Effector CD8-positive, alpha-beta T cell (primary cell): ENCODE measurements at places on chromosomes 13 and 19.

DNA sequence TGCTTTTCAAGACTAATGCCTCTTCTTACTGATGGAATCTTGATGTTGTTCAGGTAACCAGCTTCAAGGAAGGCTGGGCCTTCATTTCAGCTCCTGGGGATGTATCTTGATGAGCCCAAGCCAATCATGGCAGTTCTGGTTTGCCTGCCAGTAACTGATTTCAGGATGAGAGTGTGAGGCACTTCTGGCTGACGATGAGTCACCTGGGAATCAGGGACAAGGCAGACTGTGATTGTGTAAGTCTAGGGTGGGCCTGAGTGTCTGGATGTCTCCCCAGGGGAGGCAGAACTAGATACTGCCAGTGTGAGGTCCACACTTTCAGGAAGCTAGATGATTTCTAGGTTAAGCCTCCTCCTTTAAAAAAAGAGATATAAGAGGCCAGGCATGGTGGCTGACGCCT, 77.3 kb upstream of the KL start:
- no peak for DNase-seq

DNA sequence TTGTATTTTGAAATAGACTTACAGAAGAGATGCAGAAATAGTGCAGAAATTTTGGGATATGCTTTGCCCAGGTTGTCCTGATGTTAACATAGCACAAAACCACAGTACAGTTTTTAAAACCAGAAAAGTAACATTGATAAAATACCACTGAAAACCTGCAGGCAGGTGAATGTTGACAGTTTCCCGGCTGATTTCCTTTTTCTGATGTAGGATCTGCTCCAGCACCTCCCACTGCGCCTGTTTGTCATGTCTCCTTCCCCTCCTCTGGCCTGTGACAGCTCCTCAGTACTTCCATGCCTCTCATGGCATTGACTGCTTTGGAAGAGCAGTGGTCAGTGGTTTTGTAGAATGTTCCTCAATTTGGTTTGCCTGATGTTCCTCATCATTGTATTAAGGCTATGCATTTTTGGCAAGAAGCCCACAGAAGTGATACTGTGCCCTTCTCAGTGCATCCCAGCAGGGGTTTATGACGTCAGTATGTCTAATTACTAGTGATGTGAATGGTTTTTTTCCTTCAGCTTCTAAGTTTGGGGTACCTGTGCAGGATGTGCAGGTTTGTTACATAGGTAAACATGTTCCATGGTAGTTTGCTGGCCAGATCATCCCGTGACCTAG, 31.0 kb downstream of the TDRD12 start:
- DNase-seq, result no peak

DNA sequence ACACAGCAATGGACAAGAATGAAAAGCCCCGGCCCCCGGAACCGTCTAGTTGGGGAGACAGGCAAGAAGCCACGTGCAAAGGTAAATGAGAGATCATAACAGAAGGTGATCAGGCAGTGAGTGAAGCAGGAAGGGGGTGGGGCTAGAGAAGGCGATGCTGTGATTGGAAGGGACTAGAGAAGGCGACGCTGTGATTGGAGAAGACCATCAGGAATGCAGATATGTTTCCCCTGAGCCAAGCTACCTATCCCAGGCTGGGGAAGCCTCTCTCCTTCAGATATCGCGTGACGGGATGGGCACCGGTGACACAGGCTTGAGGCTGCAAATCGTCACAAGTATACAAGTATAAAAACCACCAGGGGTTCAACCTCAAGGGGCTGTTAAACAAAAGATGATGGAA, 21.8 kb downstream of the DCAF15 start:
- peak; percentile 37 for DNase-seq

DNA sequence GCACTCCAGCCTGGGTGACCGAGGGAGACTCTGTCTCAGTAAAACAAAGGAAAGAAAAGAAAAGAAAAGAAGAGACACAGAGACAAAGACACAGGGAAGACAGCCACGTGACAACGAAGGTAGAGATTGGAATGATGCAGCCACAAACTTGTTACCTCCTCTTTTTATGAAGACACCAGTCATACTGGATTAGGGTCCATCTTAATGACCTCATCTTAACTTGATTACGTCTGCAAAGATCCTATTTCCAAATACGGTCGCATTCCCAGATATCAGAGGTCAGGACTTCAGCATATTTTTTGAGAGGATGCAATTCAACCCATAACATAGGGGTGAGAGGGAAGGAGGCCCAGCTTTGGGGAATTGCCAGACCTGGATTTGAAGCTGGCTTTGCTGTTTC, 4.1 kb downstream of the ZNRF4 start:
- no peak for DNase-seq

DNA sequence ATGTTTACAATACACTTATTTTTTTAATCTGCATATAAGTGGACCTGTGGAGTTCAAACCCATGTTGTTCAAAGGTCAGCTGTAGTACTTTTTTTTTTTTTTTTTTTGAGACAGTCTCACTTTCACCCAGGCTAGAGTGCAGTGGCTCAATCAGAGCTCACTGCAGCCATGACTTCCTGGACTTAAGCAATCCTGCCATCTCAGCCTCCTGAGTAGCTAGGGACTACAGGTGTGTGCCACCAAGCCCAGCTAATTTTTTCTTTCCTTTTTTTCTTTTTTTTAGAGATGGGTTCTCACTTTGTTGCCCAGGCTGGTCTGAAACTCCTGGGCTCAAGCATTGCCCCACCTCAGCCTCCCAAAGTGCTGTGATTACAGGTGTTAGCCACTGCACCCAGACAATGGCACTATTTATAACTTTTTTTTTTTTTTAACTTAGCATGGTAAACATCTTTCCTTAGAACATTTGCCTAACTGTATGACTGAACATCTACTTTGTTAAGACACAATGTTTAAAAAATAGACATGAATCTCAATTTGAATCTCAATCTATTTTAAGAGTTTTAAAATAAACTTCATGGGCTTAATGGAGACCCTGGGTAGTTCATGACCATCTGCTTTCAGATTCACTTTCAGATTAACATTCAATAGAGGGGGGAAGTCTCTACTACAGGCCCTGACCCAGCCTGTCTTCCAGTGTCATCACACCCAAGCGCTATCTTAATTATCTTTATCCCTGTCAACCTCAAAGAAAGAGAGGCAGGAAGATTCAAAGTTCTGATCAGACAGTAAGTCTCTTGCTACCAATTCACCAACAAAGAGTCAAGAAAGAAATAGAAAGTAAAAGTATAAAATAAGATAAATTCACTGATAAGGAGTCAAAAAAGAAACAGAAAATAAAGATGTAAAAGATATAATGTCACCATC, 97.7 kb upstream of the DOCK9 start:
- DNase-seq, result no peak

DNA sequence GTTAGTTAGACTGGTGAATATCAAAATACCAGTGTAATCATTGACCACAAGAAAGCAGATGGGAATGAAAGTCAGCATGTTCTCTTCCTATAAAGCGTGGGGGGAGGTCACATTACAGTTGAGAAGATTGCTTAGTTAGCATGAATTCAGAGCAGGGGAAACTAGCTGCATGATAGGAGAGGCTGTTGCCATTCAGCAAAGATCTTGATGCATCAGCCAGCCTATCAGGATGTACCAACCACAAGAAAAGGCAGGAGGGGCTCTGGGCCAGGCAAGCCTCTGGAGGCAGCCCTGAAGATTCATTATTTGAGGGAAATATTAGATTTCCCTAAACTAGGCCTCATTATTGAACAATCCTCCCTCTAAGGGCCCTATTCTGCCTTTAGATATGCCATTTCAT, 5.0 kb upstream of the MTMR6 start:
- no peak for DNase-seq

DNA sequence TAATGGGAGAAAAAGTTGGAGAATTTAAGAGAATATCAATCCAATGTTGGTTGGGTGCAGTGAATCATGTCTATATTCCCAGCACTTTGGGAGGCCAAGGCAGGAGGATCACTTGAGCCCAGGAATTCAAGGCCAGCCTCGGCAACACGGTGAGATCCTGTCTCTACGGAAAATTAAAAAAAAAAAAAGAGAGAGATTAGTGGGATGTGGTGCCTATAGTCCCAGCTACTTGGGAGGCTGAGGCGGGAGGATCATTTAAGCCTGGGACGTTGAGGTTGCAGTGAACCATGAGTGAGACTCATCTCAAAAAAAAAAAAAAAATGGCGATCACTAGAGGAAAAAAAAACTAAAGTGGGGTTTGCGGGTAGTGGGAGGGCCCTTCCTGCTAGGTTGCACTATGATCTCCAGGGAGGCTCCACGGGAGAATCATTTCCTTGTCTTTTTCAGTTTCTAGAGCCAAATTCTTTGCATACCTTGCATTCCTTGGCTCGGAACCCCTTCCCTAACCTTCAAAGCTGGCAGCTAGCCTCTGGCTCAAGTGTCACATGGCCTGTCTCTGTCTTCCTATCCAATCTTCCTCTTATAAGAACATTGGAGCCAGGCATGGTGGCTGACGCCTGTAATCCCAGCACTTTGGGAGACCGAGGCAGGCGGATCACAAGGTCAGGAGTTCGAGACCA, 5.8 kb upstream of the ERCC2 start:
- no peak for DNase-seq

DNA sequence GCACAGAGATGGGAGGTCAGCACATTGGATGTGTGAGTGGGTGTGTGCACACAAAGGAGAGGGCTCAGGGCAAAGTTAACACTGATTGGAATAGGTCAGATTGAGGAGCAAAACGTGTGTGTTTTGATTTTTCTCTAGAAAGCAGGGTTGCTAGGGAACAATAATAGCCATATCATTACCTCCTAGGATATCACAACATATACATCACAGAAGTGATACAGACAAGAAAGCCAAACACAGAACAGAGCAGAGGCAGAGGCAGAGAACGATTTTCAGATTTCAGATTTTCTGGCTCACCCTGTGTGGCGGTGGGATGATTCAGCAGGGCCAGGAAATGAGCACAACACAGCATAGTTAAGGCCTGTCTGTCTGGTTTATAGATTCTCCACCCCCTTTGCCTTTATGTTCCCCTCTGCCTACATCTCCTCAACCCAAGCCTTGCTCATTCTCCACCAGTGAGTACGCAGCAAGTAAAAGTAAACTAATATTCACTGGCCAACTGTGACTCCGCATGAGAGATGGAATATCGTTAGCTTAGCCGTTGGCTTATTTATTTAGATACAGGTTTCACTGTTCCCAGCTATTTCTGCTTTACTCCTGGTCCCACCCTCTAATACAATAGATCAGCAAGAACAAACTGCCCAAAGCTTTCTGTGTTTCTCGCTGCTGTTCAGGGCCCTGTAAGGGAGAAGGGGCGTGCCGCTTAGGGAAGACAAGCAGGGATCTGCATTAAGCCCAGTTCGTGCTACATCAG, 182.7 kb upstream of the TSC22D1 start:
- no peak for DNase-seq

- DNase-seq, result no peak
Measured at GRCh38 chr19:4647676-4648644, 8.6 kb downstream of the TNFAIP8L1 start.

- no peak for DNase-seq
Measured at GRCh38 chr13:29279356-29280254, 315.9 kb downstream of the SLC7A1 start.

GRCh38 chr19:18833849-18834643, 2.3 kb downstream of the UPF1 start:
- no peak for DNase-seq

- no peak for DNase-seq
Measured at GRCh38 chr19:54493967-54494585, 8.6 kb upstream of the LAIR2 start.

GRCh38 chr13:110702591-110703526, 3.1 kb downstream of the CARS2 start:
- DNase-seq, result no peak

DNA sequence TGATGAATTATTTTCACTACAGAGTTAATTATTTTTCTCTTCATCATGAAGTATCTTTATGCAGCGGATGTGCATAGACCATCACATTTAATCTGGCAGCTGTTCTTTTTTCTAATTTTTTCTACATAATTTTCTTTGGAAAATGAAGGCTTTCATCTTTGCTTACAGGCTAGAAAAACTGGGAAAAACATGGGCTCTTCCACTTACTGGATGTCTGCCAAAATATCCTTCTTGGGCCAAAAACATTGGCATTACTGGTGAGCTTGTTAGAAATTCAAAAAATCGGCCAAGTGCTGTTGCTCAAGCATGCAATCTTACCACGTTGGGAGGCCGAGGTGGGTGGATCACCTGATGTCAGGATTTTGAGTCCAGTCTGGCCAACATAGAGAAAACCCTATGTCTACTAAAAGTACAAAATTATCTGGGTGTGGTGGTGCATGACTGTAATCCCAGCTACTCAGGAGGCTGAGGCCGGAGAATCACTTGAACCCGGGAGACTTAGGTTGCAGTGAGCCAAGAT, 176.8 kb downstream of the ZNF737 start:
- DNase-seq, result no peak

DNA sequence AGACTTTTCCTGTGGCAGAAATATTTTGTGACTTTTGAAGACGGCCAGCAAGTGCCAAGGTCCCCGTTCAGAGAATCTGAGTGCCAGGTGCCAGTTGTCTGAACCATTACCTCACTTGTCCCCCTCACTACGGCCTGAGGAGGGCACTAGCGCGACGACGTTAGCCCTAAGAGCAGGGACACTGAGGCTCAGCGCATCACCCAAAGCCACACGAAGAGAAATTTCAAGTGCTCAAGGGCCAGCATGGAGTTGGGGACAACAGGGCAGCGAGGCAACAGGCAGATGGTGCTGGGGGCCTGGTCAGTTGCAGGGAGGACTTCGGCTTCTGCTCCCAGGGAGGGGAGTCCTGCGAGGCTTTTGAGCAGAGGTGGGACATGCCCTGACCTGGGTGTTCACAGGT, 9.5 kb upstream of the TYK2 start:
- no peak for DNase-seq

GRCh38 chr13:93305886-93306285, 79.3 kb downstream of the GPC6 start:
- DNase-seq, result no peak

DNA sequence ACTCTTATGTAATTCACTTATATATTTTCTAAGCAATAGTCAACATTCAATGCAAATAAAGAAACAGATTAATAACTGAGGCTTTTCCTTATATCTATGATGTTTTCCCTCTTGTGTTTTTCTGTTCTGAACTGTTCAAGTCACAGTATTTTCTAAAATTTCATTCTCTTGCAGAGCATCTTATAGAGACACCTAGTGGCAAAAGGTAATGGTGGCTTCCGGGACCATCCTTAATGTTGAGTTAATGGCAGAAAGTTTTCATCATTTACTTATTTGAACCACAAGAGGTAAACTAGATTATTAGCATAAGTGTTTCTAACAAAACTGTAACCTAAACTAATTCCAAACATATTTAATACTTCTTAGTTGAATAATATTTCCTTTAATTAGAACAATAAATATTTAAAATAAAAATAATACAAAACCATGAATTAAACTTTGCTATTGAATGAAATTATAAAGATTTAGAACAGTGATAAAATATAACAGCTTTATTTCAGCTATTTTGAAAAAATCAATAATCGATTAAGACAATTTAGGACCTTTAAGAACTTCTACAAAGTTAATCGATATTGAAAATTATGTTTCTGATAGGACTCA, 1.7 kb upstream of the SLITRK5 start:
- no peak for DNase-seq

DNA sequence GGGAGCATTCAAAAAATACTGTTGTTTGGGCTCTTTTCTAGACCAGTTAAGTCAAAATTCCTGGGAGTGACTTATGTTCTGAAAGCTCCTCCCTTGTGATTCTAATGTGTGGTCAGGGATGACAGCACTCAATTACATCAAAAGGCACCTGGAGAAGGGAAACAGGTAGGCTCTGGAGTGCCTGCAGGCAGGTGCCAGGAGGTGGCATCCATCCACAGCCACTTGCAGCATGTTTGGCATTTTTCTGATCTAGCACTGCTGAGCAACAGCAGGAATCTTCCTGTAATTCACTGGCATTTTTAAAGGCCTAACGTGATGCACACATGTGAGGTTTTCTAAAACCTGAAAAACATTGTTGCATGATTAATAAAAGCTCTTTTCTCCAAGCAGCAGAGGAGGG, 94.6 kb downstream of the CCNA1 start:
- DNase-seq, result no peak
